ENCODE measurements at places on chromosomes 11 and 22.

DNA sequence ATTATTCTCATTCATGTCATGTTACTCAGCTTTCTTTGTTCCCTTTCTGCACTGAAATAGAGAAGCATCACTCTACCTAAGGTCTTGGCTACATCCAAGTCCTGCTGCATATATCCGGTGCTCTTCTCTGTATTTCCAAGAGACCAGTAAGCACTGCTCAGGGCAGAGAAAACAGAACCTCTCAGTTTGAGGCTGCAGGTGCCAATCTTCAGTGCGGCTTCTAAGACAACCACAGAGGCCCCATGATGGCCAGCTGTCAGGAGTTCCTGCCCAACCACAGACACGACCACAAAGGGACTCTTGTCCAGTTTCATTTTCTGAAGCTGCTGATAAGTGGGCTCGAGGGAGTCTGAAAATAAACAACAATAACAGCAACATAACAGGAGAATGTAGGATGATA lies 378.4 kb upstream of the PITPNB start:
- no peak for DNase-seq

- DNase-seq = no peak
Observed at GRCh38 chr11:13775471-13775870, 107.0 kb downstream of the FAR1 start.

DNA sequence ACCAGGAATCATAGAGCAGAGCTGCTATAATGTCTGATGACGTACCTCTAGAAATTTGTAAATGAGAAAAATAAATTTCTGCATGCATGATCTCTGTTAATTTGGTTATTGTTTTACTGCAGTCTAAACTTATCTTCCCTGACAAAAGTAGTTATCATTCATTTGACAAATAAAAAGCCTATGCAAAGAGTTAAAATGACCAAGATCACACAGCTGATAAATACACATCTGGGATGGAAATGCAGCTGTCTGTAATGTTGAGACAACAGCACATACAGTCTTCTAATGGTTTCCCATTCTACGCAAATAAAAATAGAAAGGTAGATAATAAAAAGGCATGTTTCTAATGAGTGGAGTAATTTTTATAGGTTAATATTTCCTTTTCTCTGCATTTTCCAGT lies 225.1 kb upstream of the LUZP2 start:
- no peak for DNase-seq

DNA sequence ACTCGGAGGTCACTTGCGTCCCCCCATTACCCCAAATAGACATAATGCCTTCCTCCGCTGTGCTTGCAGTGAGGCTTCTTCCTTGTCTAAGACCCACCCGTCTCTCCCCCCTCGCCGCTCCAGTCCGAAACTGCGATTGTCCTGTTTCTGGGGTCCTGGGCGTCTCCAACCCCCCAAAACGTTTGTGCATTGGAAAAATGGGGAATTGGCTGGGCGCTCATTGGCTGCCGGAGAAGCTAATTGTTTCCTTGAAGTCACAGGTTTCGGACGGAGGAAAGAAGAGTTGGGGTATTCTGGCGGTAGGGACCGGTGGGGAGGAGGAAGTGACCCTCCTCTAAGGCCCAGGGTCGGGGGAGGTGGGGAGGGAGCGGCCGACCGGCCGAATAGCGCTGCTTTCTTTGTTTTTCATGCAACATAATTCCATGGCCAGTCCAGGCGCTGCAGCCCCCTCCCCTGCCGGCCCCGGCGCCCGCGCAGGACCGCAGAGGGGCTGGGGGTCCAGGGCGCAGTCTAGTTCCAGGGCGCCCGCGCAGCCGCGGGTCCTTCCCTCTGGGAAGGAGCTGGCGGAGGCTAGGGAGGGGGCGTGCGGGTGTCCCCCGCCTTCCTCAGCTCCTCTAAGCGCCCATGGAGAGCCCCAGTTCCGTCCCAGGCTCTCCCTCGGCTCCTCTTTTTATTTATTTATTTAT lies 12.7 kb upstream of the CPT1A start:
- DNase-seq = no peak

DNA sequence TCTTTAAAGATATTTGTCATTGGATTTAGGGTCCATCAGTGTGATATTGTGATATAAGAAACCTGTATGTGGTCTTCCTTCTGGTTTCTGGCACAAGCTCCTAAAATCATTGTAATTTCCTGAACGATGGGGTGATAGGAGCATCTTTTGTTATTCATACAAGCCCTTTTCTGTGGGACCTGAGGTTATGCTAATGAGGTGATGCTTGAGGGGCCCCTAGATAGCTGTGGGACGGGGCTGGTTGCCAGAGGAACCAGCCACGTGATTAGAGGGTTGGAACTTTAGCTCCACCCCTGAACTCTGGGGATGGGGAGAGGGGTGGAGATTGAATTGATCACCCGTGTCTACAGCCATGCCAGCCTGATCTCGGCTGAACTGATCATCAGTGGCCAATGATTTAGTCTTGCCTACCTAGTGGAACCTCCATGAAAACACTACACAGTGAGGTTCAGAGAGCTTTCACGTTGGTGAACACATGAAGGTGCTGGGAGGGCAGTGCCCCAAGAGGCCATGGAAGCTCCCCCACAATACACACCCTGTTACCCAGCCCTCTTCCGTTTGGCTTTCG lies 62.8 kb downstream of the BCR start:
- DNase-seq = no peak

DNA sequence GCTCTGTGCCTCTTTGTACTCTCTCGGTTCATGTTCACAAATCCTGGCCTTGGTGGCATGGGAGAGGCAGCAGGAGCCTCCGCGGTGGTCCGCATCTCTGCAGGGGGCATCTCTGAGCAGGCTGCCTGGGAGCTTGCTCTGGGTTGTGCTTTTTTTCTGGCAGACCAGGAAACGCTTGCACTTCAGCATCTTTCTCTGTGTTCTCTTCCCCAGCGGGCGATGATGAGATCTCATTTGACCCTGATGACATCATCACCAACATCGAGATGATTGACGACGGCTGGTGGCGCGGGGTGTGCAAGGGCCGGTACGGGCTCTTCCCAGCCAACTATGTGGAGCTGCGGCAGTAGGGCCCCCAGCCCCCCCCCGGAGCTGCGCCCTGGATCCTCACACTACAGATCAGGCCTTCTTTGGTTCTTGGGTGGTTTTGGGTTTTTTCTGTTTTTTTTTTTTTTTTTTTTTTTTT lies 36.5 kb downstream of the CTTN start:
- no peak for DNase-seq

DNA sequence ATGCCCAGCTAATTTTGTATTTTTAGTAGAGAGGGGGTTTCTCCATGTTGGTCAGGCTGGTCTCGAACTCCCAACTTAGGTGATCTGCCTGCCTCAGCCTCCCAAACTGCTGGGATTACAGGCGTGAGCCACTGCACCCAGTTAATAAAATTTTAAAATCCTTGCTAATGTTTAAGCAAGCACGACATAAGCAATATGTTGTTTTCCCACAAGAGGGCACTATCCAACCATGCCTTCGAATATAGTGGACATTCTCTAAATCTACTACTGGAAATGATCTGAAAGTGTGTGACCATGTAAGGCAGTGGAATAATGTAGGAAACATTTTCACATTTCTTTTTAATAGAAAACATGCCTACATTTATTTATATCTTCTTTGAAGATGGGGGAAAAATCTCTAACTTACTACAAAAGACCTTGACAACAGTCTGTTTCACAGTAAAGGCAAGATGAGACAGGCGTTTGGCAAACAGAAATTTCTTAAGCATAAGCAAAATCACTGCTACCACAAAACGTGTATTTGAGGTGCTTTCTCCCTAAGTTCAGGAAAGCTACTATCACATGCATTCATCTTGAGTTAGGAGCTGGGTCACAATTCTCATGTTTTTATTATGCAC lies 38.2 kb downstream of the PITPNB start:
- DNase-seq = peak; percentile 75

DNA sequence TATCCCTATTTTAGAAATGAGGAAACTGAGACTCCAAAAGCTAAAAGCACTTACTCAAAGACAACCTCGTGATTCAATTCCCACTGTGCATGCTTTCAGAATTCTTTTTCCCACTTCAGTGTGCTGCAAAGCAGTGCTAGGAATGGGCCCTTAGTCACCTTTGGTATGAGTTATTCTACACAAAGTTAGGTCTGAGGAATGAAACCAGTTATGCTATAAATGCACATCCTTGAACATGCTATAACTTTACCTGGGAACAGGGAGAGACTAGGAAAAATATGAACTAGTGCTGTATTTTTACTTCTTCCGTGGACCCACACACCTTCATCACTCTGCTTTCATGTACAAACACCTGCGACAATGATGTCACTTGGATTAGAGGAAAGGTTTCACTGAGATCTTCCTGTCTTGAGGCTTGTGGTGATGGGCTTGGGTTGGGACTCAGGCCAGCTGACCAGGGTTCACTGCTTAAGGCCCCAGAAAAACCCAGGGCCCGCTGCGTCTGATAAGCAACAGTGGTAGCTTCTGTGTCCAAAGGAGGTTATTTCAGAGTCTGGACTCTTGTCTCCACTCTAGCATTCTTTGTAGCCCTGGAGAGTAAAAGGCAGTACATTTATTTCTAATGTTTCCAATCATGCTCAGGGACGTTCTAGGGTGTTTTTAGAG lies 81.6 kb downstream of the ZC3H12C start:
- no peak for DNase-seq

Data from cardiac muscle cell (in vitro differentiated cells and primary cell).